ENCODE measurements at places on chromosomes 3 and 15.
A peak's percentile ranks its signal among the peaks of the same experiment; 100 is the strongest.

DNA sequence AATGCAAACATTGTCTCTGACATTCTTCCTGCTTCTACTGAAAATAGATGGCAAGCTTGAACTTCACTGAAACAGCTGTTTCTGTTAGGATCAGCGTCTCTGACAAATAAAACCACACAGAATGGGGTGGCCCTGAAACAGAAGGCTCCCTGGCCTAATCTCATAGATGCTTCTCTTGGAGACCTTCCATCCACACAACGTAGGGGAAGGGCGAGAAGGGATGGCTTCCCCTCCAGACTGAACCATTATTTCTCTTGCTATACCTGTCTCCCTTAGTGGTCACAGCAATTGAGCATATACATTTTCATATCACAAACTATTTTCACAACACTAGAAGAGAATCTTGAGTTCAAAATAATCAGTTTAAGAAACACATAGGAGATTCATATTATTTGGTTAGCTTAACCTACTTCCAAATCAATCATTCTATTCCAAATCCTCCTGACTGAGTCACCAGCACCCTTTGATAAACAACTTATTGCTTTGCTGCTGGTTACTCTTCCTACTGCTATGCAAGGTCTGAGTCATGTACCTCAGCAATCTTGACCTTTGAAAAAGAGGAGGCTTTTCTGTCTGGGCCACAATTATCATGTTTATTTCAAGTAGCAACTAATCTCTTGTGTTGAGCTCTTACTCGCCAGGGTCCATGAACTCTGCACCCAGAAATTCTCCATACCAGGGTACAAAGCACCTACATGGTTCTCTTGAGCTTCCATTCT is 45.5 kb downstream of the CBLB start:
- DNase-seq = no peak

GRCh38 chr3:126547721-126548120 is 11.0 kb downstream of the C3orf22 start:
- no peak for DNase-seq

DNA sequence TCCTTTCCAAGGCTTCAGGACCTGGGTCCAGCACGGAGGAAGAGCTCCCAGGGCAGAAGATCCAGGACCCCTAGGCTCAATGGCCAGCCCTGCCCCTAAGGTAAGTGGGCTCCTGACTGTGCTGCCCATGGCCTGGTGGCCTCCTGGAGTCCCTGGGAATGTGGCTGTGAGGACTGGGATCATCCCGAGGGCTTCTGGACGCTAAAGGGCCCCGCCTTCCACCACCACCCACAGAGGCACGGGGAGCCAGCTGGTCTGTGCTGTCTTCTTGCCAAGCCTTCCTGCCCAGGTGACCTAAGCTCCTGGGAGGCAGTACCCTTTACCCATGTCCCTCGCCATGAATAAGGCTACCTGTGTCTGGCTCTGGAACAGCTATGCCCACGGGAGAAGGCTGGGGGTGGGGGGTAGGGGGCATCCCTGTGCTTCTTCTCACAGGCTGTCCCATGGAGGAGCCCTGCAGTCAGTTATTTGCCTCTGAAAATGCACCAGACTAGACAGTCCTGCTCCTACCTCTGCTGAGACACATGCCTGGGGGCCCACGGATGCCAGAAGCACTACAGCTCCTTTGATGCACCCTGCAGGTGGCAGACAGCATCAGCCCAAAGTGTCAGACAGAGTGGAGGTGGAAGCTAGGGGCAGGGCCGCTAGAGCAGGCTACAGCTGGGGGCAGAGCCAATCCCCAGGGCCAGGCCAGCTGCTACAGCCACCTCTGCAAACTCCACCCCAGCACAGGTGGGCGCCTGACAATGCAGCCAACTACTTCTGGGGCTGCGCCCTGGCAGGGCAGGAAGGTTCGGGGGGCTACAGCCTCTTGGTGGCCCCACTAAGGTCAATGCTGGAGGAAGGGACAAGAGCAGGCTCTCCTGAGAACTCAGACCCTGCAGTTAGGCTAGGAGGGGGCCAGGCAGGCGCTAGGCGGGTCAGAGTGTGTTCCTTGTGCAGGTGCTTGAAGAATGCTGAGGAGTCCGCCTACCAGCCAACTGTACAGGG is 90.9 kb downstream of the SEC22A start:
- no peak for DNase-seq

- no peak for DNase-seq
Observed at GRCh38 chr3:31291818-31292217, 240.9 kb upstream of the STT3B start.

DNA sequence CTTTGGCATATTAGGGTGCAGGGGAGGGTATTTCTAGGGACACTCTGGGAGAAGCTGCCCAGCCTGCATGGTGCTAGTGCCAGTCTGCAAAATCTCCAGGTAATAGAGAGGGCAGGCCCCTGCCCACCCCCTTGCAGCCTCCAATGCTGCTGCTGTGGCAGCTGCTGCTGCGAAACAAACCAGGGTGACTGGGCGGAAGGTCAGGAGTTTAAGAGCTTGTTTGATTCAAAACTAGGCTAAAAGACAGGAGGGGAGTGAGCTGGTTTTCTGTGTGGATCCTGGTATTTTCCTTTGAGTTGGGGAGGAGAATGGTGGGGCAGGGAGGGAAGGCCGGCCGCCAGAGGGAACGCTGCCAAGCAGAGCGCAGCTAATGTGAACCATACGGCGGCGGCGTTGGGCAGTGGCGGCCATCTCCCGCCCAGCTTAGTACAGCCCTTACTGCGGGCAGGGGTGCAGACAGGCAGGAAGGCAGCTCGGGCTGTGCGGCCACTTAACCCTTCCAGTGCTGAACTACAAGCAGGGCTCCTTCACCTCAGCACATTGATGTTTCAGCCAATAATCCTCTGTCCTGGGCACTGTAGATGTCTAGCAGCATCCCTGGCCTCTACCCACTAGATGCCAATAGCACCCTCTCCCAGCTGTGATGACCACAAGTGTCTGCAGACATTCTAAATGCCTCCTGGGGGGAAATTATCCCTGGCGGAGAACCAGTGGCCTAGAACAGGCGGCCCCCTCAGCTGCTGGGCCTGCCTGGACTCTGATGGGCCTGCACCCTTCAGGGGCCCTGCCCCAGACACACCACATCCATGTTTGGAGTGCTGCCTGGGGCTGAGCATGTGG is 125.7 kb downstream of the EEFSEC start:
- DNase-seq = no peak

DNA sequence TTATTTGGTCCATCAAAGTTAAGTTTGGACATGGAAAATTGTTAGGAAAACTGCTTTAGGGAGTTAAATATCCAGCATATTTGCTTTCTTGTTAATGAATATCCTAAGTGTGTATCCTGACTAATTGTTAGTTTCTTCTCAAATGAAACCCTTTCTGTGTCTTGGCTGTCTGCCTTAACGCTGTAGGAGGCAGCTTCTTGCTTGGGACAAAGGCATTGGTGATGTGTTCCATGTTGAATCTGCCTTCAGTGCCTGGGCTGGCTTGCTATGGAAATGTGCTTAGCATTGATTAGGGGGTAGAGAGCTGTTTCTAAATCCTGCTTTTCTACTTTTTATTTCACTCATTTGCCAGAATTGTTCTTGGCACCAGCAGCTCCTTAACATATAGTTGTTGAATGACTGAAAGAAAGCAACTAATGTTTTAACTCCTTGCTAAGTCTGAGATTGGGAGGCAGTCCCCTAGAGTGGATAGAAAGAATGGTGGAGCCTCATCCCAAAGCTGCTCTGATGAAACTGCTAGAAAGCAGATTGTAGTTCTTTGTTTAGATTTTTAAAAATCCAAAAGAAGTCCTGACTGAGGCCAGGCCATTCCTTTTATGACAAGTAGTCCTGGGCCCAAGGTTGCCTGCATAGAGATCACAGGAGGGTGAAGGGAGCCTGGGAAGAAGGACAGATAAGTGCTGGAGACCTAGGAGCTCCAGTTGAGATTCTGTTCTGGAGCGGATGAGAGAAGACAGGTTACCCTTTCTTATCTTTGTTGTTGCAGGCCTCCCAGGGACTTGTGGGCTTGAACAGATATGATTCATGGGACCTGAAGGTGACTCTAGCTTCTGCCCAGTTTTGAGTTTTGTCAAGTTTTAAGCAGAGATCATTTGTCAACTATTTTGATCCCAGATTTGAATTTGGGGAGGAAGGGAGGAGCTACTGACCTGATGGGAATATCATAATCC is 39.3 kb downstream of the OXNAD1 start:
- DNase-seq = peak; percentile 87

GRCh38 chr15:60735559-60736047 is 256.7 kb upstream of the ICE2 start:
- no peak for DNase-seq

DNA sequence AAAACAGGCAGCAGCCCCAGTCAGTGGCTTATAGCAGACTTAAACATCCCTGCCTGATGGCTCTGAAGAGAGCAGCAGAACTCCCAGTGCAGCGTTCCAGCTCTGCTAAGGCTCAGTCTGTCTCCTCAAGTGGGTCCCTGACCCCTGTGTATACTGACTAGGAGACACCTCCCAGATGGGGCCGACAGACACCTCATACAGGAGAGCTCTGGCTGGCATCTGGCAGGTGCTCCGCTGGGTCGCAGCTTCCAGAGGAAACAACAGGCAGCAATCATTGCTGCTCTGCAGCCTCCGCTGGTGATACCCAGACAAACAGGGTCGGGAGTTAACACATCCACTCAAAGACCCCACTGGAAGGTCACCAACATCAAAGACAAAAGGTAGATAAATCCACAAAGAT is 93.5 kb downstream of the RFX7 start:
- DNase-seq = no peak

DNA sequence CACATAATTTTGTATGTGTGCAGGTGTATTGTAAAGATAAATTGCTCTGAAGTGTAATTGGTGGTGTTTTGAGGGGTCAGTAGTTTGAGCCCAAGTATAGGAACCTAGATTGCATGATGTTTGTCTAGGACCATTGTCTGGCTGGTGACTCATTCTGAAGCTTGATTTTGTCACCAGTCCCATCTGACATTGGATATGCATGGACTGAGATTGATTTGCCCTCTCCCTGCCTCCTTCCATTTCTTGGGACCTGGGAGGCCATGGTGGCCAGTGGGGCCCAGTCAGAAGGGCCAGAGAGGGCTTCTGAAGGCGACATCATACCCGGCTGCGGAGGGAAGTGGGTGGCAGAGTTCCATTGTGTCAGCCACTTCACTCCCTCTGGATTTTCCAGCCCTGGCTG is 62.3 kb downstream of the PDIA5 start:
- no peak for DNase-seq

DNA sequence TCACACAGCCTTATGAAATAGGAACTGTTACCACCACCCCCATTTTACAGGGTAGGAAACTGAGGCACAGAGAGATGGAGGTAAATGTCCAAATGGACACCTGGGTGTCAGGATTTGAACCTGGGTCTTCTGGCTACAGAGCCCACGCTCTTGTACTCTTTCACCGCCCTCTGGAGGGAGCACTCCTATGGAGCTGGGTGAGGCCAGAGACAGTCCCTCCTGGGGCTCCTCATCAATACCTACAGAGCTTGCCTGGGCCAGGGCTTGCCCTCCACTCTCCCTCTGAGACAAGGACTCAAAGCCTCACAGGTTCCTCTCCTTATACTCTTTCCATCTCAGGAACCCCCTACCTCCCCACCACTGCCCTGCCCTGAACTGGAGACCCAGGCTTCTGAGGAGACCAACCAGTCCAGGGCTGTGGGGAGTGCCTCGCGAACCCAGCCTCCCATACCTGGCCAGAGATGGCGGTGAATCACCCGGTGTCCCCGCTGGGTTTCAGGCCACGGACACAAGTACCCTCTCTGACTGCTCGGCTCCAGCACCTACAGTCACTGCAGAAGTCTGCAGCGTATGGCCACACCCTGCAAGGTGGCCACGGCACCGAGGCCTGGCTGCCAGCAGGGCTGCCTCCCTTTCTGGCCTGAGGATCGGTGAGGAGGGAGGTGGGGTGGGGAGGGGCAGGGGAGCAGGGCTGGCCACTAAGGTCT is 22.1 kb upstream of the ATP2B2 start:
- no peak for DNase-seq

- DNase-seq = no peak
Observed at GRCh38 chr3:17765819-17766472, 23.5 kb upstream of the TBC1D5 start.

DNA sequence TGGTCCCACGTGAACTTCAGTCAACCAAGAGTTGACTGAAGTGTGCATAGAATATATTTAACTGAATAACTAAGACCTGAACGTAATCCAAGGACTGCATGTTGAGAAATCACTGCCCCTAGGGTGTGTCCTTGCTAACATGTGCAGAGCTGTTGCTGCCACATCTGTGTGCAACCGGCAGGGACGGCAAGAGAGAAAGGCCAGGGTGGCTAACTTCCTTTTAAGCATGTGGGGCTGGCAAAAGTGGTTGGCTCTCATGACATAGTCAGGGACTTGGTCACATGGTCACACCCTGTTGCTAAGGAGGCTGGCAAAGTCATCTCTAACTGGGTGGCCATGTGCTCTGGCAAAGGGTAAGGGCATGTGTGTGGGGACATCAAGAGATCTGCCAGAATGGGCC is 52.4 kb downstream of the GASK1A start:
- peak; percentile 32 for DNase-seq

DNA sequence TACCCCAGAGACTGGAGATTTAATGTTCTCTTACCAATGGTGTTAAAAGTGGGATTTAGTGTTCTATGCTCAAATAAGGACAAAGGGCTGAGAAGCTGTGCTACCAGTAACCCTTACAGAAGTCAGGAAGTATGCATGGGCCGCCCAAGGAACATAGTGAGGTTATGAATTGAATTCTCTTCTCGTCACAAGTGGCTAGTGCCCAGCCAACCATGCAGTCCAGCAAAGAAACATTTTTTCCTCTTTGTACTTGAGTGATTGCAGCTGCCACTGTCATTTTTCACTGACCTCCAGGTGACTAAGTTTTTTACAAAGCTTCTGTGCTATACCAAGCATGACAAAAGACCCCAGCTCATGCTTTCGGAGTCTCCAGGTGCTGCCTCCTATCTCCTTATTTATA is 110.6 kb upstream of the DCBLD2 start:
- no peak for DNase-seq

GRCh38 chr3:39752751-39753150 is 56.7 kb upstream of the MYRIP start:
- DNase-seq = no peak

GRCh38 chr15:62291262-62291661 is 126.2 kb upstream of the C2CD4B start:
- DNase-seq = no peak

- DNase-seq = peak; percentile 59
Observed at GRCh38 chr3:193894121-193894863, 241.7 kb upstream of the HES1 start.

DNA sequence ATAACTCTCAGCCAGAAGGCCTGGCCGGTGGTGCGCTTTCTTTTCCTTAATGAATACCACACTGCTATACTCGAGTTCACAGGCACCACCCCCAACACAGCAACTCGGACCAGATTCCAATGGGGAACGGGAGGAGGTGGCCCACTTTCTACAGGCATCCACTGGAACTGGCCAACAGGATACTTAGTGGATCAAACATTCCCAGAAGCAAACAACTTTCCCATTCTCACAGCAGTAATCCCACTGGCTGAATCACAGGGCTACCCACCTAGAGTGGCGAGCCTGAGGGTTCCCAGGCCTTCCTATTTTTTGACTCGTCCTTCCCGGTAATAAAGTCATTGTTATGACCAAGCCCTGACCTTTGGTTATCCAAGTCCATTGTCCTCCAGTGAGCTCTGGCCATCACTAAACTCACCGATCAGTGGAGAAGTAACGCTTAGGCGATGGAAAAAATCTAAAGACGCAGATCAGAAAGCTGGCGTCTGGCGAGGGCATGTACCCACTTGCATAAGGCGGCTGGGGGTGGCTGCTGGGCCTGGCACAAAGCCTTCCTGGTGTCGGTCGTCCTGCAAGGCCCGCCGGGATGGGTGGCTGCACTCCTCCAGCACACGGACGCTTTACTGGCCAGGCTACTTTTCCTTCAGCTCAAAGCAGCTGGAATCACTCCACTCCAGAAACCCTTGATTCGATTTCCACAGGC is 1.2 kb downstream of the EOGT start:
- DNase-seq = peak; percentile 6

Data from hematopoietic multipotent progenitor cell treated with erythropoietin and hydrocortisone succinate and interleukin-3 and kit ligand, for 4 days (in vitro differentiated cells).